ENCODE measurements at places on chromosomes 1 and 21. TPM values are rescaled to one million over a fixed set of nuclear protein-coding genes. Genes with fewer than 3 reads are reported as not detected.

DNA sequence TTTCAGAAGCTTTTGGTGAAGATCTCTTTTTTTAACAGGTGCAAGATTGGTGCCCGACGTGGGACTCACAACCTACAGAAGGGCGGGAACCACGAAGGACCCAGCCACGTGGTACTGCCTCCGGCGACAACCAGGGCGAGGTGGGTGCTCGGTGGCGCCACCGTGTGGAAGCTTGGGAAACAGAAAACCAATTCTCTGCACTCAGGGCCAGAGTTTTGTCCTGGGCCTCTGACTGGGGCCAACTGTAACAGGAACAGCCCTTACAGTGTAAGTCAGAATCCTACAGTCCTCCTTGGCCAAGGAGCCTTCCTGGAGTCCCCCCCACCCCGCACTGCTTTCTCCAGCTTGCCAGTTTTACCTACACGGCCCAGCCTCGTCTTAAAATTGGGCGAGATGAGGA lies 11.6 kb upstream of the S100A7A start:
- no peak overlapping the region for H3K4me3 ChIP-seq
- no peaks in the 10 kb centered on the region for H3K4me1 ChIP-seq
- no peak overlapping the region for H3K27ac ChIP-seq
- peak; percentile 57 for DNase-seq
- H3K36me3 ChIP-seq, result no peaks in the 10 kb centered on the region

Gene MIXL1
- not detected for total RNA-seq

DNA sequence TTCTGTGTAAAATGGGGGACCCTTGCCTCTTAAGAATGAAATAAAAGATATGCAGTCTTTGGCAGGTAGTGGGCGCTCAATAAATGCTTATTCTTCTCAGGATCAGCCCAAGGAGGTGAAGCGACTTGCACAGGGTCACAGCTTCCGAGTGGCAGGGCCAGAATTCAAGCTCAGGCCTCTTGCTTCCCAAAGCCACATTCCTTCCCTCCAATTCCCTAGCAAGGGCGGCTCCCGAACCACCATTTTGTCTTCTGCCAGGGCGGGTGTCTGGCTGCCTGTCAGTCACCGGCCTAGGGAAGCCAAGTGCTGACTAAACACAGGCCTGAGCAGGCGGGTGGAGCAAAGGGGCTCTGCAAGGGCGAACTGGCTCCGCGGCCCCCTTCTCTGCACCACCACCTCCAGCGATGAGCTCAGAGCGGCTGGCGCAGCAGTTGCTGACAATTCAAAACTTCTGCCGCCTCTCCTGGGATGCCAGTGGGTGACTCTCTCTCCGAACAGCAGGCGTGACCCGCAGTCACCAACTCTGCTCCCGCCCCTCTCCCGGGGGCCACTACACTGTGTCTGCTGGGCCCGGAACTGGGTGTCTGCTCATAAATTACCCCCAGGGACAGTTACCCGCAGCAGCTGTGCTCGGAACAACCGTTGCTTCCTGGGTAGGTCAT lies 10.8 kb downstream of the GPR3 start:
- peaks cover 18% of the 10 kb centered on the region for H3K36me3 ChIP-seq
- no peak overlapping the region for H3K4me3 ChIP-seq
- H3K4me1 ChIP-seq, result peaks cover 82% of the 10 kb centered on the region
- H3K27me3 ChIP-seq, result no peaks in the 10 kb centered on the region
- DNase-seq, result peak; percentile 90
- peak overlapping the region; percentile 80 for H3K27ac ChIP-seq

DNA sequence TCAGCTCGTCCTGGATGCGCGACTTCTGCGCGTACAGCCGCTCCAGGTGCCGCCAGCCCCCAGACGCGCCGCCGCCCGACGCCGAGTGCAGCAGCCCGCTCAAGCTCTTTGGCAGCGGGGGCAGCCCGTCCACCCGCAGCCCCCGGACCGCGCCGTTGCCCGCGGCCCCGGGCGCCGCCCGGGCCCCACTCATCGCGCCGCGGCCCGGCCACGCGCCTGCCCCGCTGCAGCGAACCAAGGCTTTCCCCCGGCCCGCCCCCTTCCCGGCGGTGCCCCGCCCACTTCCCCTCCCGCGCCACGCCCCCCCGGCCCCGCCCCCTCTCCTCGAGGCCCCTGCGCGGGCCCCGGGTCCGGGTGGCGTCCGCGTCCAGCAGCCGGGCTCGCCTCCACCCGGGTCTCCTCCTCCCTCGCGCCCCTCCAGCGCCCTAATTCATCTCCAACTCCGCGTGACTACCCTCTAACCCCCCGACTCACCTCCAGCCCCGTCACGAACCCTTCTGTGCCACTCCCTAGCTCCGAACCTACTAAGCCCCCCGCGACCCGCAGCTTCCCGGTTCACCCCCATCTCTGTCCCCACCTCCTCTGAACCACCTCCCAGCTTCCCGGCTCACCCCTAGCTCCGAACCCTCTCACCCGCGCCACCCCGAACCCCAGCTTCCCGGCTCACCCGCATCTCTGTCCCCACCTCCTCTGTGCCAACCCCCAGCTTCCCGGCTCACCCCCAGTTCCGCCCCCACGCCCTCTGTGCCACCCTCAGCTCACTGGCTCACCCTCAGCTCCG lies at the start of gene FAM89A:
TSS of gene FAM89A (minus strand) at position 236 of the 781 bp plus-strand sequence. CDS start at position 193, 43 bp downstream.
- H3K27ac ChIP-seq, result peak within 1 kb of the TSS; percentile 55
- no peaks in the 10 kb centered on the region for H3K4me1 ChIP-seq
- no peaks in the 10 kb centered on the region for H3K36me3 ChIP-seq
- DNase-seq, result no peak

- H3K36me3 ChIP-seq, result no peaks in the 10 kb centered on the region
- no peaks in the 10 kb centered on the region for H3K27me3 ChIP-seq
- H3K27ac ChIP-seq, result peak overlapping the region; percentile 95
- H3K4me1 ChIP-seq, result no peaks in the 10 kb centered on the region
- H3K4me3 ChIP-seq, result no peak overlapping the region
These were observed 40.4 kb downstream of the TRIM11 start for GRCh38 chr1:228366062-228366865.

Gene CFHR1
- total RNA-seq, result not detected

Gene PRRC2C
- total RNA-seq, result 45.2 TPM

Gene SMIM11
- 5.3 TPM for total RNA-seq

Gene INAVA
- not detected for total RNA-seq

Gene NPL
- total RNA-seq, result 4.8 TPM

- H3K4me1 ChIP-seq, result no peaks in the 10 kb centered on the region
- peaks cover 4% of the 10 kb centered on the region for H3K36me3 ChIP-seq
- no peaks in the 10 kb centered on the region for H3K27me3 ChIP-seq
- H3K27ac ChIP-seq, result no peak overlapping the region
- no peak for DNase-seq
- no peak overlapping the region for H3K4me3 ChIP-seq
These were observed 60.1 kb downstream of the ATG4C start for GRCh38 chr1:62844030-62844429.

Gene PTGS2
- 1.9 TPM for total RNA-seq

- no peaks in the 10 kb centered on the region for H3K27me3 ChIP-seq
- H3K27ac ChIP-seq, result no peak overlapping the region
- no peak for DNase-seq
These were observed 44.9 kb upstream of the FOXD3 start for GRCh38 chr1:63277195-63278192.

DNA sequence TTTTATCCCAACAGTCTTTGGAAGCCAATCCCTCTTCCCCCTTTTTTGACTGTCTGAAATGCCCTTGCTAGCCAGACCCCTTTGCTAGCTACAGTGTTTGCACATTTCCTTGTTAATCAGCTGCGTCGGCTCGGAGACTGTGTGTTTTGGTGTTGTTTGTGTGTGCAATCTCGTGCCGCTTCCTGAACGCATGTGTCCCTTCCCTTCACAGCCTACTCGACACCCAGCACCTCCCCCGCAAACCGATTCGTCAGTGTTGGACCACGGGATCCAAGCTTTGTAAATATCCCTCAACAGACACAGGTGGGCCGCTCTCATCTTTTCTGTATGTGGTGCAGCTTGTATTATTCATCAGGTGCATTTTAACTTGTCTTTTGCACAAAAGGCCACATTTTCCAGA lies 298.7 kb downstream of the TM2D1 start:
- H3K27ac ChIP-seq, result peak overlapping the region; percentile 72
- H3K4me3 ChIP-seq, result no peak overlapping the region
- H3K36me3 ChIP-seq, result peaks cover 7% of the 10 kb centered on the region
- H3K27me3 ChIP-seq, result no peaks in the 10 kb centered on the region
- no peaks in the 10 kb centered on the region for H3K4me1 ChIP-seq

Gene LRRC71
- total RNA-seq, result not detected

DNA sequence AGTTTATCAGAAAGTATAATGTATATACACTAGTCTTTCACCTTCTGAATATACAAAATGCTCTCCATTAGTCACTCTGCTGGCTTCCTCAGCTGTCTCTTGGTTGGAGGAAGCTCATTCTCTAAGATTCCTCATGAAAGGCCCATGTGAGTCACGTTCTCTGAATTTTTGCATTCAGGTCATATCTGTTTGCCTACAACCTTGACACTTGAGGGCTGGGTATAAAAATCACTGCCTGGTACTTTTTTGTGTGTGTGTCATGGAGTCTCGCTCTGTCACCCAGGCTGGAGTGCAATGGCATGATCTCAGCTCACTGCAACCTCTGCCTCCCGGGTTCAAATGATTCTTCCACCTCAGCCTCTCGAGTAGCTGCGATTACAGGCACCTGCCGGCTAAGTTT lies 2.8 kb upstream of the GALNT2 start:
- DNase-seq, result peak; percentile 49
- no peaks in the 10 kb centered on the region for H3K4me1 ChIP-seq
- no peak overlapping the region for H3K4me3 ChIP-seq
- H3K27ac ChIP-seq, result no peak overlapping the region
